Activated naive CD4-positive, alpha-beta T cell treated with anti-CD3 and anti-CD28 coated beads for 36 hours (primary cell): ENCODE measurements at places on chromosomes 3 and 15.

DNA sequence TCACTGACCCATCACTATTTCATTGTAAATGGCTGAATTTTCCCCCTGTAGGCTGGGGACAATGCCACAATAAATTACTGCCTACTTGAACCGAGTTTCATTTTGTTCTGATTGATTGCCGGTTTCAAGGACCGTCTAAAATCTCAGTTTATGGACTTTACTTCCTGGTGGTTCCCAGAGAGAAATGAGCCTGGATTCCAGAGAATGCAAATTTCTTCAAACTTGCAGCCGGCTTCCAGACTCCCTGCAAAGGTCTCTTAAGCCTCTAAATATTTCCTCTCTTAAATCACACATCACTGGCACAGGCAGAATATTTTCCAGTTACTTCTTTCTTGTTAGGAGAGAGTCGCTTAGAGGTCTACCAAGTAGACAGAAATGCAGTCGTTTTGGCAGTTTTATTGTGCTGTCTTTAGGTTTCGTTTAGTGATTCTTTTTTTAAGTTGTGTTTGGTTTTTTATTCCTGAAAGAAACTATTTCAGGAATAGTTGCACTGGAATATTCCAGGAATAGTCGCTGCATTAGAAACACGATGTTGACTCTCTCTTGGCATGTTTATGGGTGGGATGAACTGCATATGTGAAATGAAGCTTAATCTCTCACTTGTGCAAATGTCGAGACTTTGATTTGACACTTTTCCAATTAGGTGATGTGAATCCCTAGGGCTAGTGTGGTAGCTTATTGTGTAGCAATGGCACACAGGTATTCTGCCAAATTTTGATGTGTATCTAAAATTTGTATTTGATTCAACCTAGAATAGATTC is 284.1 kb upstream of the NR2E3 start:
- no peak for DNase-seq

GRCh38 chr3:155712008-155712407 is 32.9 kb downstream of the PLCH1 start:
- no peak for DNase-seq

DNA sequence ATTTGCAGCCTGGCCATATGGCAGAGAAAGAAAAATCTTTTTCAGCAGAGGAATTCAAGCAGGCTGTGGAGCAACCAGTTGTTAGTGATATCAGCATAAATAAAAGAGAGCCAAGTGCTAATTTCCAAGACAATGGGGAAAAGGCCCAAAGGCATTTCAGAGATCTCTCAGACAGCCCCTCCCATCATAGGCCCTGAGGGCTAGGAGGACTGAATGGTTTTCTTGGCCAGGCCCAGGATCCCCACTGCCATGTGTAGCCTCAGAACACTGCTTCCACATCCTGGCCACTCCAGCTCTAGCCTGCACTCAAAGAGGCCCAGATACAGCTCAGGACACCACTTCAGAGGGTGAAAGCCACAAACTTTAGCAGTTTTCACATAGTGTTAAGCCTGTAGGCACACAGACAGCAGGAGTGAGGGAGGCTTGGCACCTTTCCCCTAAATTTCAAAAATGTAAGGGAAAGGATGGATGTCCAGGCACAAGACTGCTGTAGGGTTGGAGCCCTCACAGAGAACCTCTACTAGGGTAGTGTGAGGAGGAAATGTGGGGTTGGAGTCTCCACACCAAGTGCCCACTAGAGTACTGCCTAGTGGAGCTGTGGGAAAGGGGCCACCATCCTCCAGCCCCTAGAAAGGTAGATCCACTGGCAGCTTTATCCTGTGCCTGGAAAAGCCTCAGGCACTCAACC is 191.4 kb downstream of the TBL1XR1 start:
- DNase-seq: no peak

DNA sequence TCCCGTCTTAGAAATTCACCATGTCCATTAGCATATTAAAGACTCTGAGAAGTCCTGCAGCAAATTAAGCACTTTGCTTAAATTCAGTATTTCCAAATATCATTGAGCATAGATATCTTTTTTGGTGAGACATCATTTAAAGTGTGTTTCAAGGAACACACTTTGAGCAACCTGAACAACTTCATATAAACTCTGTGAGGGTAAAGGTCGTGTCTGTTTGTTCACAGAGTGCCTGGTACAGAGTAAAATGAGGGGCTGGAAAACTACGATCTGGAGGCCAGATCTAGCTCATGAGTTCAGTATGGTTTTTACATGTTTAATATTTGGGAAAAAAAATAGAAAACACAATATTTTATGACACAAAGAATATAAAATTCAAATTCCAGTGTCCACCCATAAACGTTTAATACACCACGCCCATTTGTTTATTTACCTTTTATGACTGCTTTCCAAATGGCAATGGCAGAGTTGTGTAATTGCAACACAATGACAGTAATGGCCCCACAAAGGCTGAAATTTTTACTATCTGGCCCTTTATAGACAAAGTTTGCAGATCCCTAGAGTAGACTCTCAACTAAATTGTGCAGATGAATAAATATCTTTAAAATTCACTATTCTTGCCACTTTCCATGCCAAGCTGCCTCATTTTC is 67.4 kb downstream of the SNTN start:
- DNase-seq: no peak

- DNase-seq: peak; percentile 17
Measured at GRCh38 chr15:58332676-58333400, 99.0 kb upstream of the LIPC start.

DNA sequence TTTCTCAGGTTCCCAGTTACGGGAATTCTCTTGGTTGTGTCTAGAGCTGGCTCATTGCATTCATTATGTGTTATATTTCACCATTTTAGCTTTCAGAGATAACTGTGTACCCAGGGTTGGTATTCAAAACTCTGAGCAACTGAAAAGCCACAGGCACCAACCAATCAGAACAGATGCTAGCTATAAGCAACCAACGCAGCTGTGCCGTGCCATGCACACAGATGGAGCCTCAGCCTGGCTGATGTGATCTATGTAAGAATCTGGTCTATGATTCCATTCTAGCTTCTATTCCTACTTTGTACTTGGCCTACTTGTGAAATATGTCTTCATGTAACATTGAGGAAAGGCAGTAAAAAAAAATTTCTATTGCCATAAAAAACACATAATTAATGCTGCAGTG is 95.0 kb upstream of the CCDC80 start:
- peak; percentile 12 for DNase-seq

GRCh38 chr3:168533600-168533999 is 437.9 kb upstream of the GOLIM4 start:
- DNase-seq: no peak

GRCh38 chr3:43862470-43862869 is 171.7 kb downstream of the ABHD5 start:
- no peak for DNase-seq

- DNase-seq: no peak
Measured at GRCh38 chr3:182971637-182972036, 8.7 kb downstream of the DCUN1D1 start.

GRCh38 chr3:79183496-79183895 is 584.3 kb downstream of the ROBO1 start:
- DNase-seq: no peak

DNA sequence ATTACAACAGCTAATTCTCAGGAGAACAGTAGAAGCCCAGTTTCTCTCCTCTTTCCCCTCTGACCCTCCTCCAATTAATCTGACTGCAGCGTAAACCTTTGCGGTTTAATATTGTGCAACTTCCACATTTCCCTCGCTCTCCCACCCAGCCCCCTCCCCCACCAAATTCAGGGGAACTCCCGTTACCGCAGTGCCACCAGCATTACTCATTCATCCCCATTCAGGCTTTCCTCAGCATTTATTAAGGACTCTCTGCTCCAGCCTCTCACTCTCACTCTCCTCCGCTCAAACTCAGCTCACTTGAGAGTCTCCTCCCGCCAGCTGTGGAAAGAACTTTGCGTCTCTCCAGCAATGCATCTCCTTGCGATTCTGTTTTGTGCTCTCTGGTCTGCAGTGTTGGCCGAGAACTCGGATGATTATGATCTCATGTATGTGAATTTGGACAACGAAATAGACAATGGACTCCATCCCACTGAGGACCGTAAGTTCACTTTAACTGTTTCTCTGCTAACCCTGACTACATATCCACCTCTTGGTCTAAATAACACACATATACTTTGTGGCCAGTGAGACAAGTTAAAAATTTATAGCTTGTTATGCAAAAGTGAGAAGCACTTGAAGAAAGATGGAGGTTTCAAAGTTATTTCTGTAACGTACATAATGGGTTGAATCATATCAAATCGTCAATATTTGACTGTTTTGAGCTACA is at the start of gene PTX3:
Gene PTX3 (plus strand): TSS at position 268 of the 709 bp plus-strand sequence. CDS start 84 bp downstream, at position 352.
- peak; percentile 20 for DNase-seq

- DNase-seq: no peak
Measured at GRCh38 chr15:56672721-56673120, 60.6 kb downstream of the ZNF280D start.

DNA sequence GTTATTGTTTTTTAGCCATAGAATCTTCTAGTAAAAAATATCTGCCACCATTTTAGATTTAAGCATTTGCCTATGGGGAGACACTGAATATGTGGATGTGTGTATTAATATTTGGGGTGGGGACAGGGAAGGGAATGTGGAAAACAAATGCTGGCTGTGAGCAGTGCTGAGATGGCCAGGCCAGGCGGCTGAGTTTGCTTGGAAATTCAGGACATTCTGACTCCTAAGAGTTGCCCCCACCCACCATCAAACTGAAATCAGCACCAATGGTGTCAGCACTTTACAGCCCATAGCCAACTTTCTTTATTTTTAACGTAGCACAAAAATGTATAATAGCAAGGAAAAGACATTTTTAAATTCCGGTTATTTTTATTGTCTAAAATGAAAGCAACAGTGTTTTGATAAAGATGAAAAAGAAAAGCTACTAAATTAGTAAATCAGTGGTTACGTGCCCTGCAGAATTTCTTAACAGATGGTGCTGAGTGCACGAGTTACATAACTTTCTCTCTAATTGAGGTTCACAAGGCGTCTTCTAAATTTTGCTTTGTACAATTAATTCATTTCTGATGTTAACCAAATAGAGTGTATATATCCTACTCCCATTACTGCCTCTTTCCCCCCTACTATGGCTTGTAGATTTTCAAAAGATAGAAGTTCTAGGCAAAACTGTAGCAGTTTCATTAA is 34.0 kb downstream of the B3GALNT1 start:
- DNase-seq: no peak

DNA sequence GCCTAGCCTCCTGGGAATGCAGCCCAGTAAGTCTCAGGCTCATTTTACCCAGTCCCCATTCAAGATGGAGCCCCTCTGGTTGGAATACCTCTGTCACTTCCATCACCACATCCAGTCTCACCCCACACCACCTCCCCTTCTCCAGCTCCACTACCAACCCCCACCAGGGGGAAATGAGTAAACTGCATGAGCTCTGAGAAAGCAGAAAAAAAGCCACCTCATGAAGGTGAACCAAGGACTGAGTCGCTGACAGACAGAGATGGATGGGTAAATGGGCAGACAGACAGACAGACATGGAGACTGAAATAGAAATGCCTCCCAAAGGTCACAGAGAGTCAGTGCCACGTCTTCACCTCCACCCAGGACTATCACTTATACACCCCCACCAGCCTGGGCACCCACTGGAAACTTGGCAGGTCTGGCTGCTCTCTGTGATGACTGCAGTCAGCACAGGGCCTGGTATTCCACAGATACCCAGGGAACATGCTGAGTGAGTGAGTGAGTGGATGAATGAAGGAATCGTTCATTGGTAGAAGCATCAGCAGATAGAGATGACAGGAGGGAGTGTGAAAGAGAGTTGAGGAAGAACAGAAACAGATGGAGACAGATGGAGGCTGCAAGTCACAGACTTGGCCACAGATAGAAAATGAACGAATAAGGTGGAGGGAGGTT is 4.9 kb upstream of the LOXL1 start:
- peak; percentile 15 for DNase-seq

- DNase-seq: no peak
Measured at GRCh38 chr3:126311338-126311978, 45.8 kb downstream of the KLF15 start.

GRCh38 chr3:14353502-14353901 is 48.9 kb upstream of the SLC6A6 start:
- no peak for DNase-seq

GRCh38 chr3:12425850-12426579 is 58.3 kb upstream of the TSEN2 start:
- no peak for DNase-seq

GRCh38 chr3:4950351-4950784 is 28.9 kb upstream of the BHLHE40 start:
- DNase-seq: no peak

DNA sequence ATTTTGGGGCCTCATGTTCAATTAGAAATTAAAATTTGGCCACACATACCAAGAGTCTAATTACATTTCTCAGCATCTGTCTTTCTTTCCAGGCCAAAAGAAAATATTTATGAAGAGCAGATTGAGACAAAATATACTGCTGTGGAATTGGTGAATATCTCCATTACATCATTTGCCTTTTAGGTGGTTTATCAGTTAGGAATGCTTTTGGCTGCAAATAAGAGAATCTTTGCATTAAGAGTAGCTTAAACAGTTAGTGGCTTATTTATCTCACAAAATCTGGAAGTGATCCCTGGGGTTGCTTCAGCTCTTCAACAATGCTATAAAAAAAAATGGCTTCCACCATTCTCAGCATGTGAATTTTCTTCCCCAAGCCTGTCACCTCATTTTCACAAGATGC is 308.7 kb downstream of the MAGI1 start:
- no peak for DNase-seq

- peak; percentile 78 for DNase-seq
Measured at GRCh38 chr3:46496746-46497555, 825 bp upstream of the RTP3 start.

- DNase-seq: peak; percentile 7
Measured at GRCh38 chr15:51382787-51383186, 41.3 kb downstream of the GLDN start.

GRCh38 chr15:61715082-61715481 is 345.2 kb downstream of the VPS13C start:
- DNase-seq: no peak

DNA sequence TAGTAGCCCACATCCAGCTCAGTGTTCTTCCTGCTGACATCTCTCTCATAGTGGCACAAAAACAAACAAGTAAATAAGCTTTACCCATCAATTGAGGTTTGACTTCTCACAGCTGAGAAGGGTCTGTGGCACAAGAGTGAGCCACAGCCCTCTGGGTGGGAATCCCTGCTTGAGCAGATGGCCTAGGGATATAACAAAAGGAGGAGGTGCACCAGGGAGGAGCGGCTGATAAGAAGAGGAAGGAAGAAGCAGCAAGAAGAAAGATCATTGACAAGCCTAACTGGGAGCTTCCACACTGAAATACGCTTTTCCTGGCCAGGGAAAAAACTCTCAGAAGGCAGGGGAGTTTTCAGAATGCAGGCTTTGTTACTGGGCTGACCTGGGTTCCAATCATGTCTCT is 279.8 kb downstream of the UACA start:
- DNase-seq: no peak

- no peak for DNase-seq
Measured at GRCh38 chr3:88105325-88105724, 44.4 kb upstream of the C3orf38 start.

GRCh38 chr15:58016581-58017175 is 48.8 kb downstream of the ALDH1A2 start:
- no peak for DNase-seq

GRCh38 chr3:18531662-18532061 is 106.5 kb upstream of the SATB1 start:
- DNase-seq: no peak

GRCh38 chr3:112425382-112425781 is 73.9 kb downstream of the BTLA start:
- DNase-seq: no peak

GRCh38 chr3:69560116-69560515 is 174.2 kb upstream of the FRMD4B start:
- DNase-seq: no peak

- DNase-seq: peak; percentile 23
Measured at GRCh38 chr3:120449701-120450599, 842 bp downstream of the FSTL1 start.
